Amniotic stem cell (primary cell): ENCODE measurements at places on chromosomes 16 and 17.

- peak; percentile 75 for DNase-seq
Observed at GRCh38 chr17:1422885-1423284, 22.9 kb upstream of the YWHAE start.

DNA sequence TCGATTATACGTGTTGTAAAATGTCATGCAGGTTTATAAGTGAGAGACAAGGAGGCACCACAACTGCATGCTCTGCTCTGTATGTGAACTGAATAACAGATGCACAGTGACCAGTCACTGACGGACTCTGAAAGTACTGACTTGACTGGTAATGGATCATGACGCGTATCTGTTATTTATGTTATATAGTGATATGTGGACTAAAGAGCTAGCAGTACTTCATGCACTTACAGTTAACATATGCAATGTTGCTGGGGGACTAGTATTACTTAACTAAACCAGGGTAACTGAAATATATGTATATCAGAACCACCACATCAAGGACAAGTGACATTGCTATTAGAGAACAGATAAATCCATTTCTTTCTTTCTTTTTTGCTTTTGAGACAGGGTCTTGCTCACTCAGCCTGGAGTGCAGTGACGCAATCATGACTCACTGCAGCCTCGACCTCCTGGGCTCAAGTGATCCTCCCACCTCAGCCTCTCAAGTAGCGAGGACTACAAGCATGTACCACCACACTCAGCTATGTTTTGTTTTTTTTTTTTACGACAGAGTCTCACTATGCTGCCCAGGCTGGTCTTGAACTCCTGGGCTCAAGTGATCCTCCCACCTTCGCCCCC lies 17.2 kb downstream of the COIL start:
- DNase-seq: no peak

DNA sequence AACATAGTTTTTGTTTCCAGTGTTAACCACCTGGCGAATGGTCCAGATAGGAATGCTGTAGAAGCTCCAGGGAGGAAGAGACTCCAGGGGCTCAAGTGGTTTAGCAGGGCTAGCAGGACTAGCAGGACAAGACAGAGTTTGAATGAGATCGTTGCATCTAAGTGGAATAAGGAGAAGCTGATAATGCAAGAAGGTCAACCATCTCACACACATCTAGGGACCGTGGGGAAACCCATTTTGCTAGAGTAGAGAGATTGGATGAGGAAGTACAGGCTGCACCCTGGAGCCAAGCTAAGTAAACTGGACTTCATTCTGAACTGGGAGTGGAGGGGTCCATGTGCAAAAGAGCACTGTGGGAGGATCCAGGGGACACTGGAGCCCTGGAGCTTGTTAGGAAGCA lies 86.1 kb upstream of the HSBP1 start:
- no peak for DNase-seq

DNA sequence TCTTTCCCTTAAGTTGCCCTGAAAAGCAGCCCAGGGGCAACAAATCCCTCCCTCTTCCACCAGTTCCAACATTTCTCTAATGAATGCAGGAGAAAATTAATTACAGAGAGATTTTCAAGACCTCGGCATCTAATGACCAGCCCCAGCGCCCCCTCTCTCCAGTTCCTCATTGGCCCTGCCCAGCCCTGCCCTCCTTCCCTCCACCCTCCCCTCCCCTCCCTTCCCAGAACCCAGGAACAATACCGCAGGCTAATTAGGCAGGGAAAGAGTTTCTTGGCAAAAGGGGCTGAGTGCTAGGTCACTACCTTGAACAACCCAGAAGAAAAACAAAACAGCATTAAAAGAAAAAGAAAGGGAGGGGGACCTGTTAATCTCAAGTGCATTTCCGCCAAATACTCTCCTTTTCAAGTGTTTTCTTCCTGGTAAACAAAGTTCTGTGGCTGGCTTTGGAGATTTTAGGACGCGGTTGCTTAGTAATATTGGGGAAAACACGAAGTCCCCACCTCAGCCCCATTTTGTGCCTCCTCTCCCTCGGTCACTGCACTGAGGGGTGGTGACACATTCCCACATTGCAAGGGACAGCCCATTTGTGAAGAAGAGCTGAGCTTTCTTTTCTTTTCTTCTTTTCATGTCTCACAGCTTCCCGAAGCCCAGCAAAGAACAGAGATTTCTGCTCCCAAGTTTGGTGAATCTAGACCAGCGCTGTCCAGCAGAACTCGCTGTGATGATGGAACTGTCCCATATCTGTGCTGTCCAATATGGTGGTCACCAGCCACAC lies 215.4 kb downstream of the SOX9 start:
- no peak for DNase-seq

DNA sequence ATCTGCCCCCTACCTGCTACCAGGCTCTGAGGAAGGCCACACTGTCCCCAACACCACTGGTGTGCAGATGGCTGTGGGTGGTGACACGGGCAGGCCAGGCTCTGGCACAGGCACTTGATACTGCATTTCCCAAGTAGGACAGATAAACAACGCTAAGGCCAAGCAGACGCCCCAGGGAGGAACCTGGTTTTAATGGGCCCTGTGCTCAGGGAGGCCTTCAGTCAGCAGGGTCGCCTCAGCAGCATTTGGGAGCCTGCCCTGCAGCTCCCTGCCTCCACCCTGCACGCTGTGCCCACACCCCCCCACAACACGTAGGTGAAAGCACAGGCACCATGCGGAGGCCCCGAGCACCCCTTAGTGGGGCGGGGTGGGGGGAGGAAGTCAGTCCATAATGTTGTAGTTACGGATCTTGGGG lies 3.3 kb upstream of the FASN start:
- no peak for DNase-seq

- DNase-seq: no peak
Observed at GRCh38 chr16:59864981-59865666, 1131.0 kb upstream of the GOT2 start.

DNA sequence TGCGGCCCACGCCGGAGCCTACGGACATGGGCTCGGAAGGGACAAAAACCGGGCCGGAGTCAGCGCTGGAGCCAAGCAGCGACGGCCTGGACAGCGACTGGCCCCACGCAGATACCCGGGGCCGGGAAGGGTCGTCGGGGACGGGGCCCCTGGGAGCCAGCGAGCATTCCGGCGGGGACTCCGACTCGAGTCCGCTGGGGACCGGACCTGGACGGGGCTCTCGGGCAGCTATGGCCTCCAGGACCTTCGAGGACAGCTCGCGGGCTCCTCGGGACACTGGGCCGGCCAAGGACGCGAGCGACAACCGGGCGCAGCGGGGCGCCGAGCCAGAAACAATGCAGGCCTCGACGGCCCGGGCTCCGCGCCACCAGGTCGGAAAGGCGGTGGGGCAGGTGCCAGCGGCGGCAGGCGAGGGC lies 1.0 kb downstream of the MYO15B start:
- DNase-seq: no peak

DNA sequence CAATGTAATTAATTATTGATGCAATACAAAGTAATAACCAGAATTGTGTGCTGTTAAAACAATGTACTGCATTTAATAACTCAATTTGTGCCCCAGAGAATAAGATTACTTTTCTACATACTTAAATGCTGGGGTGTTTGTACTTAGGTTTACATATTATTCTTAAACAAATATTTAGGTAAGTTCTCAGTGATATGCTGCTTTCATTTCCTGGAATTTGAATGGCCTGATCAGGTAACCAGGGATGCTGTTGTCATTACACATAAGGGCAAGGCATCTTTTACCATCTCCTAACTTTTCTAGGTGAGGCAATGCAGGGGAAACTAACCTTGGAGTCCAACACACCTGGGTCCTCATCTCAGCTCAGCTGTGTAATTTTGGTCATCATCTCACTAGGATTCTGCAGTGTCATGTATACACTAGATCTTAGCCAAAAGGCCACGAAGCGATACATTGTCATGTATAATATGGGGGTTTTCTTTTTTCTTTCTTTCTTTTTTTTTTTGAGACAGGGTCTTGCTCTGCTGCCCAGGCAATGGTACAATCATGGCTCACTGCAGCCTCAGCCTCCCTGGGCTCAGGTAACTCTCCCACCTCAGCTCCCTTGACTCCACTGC lies 45.2 kb downstream of the MYO1D start:
- no peak for DNase-seq

DNA sequence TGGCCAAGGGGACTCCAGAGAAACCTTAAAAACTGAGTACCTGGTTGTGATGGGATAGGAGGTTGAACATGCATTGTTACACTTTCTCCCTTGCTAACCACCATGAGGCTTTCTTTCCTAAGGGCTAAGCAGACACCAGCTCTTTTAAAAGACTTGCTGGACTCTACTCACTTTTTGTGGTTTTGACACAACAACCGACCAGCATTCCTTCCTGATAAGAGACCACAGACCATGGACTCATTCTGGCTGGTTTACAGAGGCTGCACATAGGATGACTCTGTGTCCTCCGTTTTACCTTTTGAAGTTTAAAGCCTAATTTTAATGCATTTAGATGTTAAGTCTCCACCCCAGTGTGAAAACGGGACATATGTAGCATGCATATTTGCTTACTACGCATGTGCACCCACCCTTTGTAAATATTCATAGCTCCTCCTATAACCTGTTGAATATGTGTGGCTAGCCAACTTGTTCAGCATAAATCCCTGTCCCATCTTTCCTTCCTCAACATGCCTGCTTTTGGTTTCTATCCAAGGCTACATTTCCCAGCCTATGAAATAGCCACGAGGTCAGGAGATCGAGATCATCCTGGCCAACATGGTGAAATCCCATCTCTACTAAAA lies 475.9 kb downstream of the GRIN2A start:
- no peak for DNase-seq

GRCh38 chr17:2400474-2400866 lies 390 bp downstream of the MNT start:
- no peak for DNase-seq
